ENCODE measurements at places on chromosomes 2 and 18.
A peak's percentile ranks its signal among the peaks of the same experiment; 100 is the strongest.

DNA sequence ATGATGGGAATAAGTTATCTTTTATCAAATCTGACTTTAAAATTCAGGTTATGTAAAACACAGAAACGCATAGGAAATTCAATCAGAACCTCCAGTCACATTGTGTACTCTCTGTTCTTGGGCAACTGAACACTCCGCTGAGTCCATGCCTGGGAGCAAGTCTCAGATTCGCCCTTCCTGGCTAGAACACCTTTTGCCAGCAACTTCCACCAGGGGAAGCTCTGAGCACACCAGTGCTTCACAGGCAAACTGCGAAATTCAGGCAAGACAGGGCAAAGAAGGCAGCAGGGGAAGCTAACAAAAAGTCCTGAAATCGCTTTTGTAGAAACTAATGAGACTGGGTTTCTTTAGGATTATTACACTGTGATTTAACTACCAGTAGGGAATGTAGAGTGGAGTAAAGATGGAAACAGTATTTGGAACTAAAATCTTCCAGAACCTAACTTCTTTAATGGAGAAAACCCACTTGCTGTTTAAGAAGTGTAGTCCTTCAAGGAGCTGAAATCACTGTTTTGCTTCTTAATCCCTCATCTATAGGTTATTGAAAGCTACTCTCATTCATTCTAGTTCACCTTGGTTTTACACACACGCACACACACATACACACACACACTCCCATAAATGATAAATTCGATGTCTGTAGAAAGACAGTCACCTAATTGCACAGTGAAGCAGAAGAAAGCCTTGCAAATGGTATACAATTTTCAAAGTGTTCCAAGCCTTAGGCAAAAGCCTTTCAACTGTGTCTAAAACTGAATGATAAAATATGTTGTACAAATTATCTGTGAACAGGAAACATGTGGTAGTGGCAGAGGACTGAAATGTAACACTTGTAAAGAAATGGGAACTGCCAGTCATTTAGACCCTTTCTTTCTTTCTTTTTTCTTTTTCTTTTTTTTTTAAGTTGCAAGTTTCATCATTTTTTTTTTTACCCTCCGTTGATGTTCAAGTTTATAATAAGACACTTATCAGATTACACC lies 214.5 kb downstream of the TMEM182 start:
- peak; percentile 65 for DNase-seq

GRCh38 chr2:108946442-108946841 lies 42.6 kb downstream of the EDAR start:
- no peak for DNase-seq

DNA sequence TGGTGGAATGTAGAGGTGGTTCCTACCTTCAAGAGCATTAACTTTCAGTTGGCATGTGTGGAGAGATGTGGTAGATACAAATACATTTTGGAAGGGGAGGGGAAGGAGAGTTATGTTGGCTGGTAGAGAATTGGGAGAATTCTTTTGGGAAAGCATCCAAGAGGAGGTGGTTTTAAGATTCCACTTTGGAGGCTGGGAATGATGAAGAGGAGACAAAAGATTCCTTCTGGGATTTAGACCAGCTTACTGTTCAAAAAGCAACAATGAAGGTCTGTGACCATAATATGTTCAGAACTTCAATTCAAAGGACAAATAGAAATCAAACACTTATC lies 120.8 kb upstream of the FOSL2 start:
- no peak for DNase-seq

DNA sequence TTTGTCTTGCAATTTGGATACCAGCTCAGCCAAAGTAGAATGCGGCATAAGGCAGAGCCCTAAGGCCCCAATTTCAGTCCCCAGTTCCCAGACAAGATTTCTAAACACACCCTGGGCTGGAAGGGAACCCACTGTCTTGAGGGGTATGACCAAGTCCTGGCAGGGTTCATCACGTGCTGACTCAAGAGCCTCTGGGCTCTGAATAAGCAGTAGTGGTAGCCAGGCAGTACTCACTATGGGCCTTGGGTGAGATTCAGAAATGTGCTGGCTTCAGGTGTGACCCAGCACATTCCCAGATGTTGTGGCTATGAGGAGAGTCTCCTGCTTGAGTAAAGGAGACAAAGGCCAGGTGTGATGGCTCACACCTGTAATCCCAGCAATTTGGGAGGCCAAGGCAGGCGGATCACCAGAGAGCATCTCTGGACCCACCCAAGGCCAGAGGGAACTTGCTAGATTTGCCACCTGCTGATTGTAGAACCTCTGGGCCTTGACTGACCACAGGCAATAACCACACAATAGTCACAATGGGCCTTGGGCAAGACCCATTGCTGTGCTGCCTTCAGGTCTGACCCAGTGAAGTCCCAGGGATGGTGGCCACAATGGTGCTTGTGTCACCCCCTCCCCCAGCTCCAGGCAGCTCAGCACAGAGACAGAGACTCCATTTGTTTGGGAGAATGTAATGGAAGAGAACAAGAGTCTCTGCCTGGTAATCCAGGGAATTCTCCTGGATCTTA lies 74.9 kb downstream of the ATL2 start:
- DNase-seq: no peak

DNA sequence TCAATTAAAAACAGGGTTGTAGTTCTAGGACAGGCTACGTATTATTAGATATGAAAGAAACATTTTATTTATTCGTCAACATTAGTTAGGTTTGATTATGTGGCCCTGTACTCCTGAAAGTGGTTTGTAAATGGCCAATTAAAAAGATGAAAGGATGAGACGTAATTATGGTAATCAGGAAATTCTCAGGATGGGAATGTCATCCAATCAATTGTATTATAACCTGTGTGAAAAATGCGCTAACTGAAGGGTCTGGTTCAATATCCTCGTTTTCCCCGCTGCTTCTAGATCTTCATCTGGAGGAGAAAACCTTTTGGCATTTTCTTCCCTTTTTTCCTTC lies 5.6 kb upstream of the C18orf32 start:
- no peak for DNase-seq

GRCh38 chr2:207503234-207503633 lies 26.5 kb upstream of the CREB1 start:
- DNase-seq: no peak

DNA sequence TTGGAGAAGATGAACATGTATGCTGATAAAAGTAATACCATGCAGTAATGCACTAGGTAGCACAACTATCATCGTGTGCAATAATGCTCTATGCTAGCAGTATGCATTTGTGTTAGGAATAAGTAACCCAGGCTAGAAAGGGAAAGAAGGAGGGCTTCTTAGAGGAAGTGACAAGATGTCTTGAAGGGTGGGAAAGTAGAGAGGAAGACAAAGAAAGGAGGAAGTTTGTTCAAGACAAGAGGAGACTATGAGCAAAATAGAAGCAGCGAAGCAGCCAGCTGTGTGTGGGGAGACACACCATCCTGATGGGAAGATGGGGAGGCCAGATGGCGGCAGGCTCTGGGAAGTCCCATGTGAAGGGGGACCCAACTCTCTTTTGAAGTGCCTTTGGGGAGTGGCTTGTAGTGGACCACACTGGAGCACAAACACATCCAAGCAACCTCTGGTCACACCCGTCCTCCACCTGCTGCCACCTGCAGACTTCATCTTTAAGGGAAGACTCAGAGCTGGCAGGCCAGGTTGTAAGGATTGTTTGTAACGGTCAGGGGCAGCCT lies 39.9 kb upstream of the INHBB start:
- DNase-seq: no peak

DNA sequence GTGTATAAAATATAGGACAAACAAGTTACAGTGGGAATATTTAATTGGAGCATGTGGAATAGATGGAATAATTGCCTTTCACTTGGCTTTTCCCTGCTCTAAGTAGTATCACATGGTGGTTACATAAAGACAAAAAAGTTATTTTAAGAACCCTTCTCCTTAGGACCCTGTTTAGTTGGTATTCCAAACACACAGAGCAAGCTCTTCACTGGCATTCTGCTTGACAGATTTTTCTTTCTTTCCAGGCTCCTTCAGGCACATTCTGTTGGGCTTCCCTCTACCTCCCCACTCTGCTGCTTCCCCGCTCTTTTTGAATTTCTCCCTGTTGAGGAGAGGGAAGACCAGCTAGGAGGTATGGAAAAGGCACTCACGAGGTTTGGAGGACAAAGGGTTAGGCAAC lies 29.0 kb upstream of the DARS1 start:
- DNase-seq: no peak

DNA sequence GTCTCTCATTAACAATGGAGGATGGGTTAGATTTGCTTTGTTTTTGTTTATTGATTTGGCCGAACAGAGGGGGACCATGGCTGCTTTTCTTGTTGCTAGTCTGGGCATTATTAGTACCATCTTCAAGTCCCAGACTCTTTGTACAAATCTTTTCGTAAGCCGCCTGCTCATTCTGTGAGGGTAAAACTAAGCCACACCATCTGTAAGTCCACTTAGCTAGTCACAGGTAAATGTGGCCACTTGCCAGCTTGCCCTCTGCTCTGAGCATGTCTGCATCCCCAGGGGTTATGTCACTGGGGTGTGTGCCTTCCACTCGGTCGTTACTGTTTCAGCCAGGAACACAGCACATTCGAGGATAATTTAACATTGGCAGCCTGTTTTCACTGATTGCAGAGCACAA lies 85.6 kb downstream of the SMIM21 start:
- no peak for DNase-seq

- DNase-seq: no peak
Measured at GRCh38 chr2:144824306-144825080, 304.6 kb upstream of the ZEB2 start.

All from ecto neural progenitor cell (in vitro differentiated cells).